8988T (cell line): ENCODE measurements at places on chromosomes 3 and 15.

- no peak for DNase-seq
Observed at GRCh38 chr15:68809517-68809916, 11.2 kb downstream of the ANP32A start.

- no peak for DNase-seq
Observed at GRCh38 chr3:57019057-57019456, 41.4 kb upstream of the SPATA12 start.

DNA sequence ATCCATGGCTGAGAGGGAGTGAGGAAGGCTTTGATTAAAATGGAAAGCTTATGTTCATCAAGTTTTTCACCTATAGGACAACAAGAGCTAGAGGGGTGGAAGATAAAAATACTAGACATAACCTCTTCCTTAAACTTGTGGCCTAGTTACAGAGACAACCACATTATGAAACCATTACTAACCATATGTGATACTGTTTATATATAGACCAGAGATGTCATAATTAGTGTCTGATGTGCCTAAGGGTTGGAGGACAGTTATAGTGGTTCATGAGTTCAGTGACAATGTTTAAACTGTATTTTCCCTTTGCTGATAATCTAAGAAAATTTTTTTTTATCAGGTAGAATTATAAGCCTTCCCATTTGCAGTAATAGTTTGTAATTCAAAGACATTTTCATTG lies 23.7 kb downstream of the PHLDB2 start:
- no peak for DNase-seq

DNA sequence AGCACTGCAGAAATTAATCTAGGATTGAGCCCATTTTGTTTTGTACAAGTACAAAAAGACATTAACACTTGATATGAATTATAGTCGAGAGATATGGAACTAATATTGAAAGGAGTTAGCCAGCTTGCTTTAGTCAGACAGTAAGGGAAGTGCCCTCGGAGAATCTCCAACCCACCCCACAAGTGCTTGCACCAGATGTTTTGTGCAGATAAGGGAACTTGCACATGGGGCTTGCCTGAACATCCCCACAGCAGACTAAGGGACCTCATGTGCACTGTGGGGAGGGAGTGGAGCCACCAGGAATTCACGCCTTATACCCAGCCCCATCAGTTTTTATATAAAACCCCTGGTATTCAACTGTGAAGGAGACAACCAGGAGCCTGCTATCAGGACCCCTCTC lies 122.3 kb downstream of the EFHB start:
- DNase-seq: no peak

DNA sequence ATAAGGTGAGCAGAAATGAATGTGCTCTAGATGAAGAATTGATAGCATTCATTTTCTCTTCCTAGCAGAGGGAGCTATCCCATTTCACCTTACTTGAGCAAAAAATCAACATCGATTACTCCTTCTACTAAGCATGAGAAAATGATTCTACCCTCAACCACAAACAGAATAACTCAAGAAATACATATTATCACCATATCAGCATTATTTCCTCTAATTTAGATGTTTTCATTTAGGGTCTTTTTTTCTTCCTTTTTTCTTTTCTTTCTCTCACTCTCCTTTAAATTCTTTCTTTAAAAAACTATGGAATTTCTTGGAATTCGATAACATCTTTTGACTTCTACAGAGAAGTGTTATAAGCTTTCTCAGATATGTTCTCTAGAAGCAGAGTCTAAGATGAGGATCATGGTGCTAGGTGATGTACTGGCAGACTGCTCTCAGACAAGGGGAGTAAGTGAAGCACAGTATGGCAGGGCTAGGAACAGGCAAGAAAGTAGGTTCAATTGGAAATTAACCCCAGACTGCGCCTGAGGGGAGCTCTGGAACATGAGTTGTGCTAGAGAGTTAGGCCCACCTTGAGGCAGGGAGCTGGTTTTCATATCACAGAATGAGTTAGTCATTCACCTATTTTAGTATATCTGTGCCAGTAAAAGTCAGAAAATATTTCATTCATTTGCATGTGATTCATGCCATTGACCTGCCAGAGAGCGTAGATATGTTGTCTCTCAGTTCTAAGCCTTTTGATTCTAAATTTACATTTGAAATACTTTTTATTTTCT lies 279.2 kb upstream of the KCNH8 start:
- DNase-seq: no peak

DNA sequence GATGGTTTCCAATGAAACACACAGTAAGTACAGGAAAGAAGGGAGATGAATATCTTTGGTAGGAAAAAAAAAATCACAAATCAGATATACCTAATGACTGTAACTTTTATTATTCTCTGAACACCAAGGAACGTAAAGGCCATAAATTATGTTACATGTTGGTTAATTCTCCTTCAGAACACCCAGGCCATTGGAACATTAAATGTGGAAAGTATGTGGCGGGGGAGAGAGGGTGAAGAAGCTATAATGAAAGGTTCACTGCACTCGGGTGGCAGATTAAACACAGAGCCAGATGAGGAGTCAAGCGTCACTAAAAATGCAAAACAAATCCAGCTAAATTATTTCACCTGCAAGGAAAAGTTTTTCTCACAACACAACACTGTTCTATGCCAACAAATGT lies 193.8 kb downstream of the FHIT start:
- DNase-seq: no peak

GRCh38 chr3:71955240-71956068 lies 170.5 kb upstream of the PROK2 start:
- no peak for DNase-seq

- no peak for DNase-seq
Observed at GRCh38 chr3:186826410-186826975, 16.0 kb upstream of the ADIPOQ start.

DNA sequence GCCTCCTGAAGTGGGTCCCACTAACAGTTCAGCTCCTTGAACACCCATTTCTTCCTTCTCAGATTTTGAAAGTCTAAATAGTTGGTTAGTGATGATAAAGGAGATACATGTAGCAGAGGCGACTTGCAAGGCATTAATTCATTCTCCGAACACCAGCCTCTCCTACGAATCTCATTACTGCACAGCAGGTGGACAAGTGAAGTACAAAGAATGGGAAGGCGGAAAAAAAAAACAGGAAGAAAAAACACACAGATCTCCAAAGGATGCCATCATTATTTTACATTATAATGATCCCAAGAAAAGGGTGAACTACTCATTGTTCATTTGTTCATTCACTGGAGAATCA lies 276.5 kb downstream of the MAGI1 start:
- no peak for DNase-seq

DNA sequence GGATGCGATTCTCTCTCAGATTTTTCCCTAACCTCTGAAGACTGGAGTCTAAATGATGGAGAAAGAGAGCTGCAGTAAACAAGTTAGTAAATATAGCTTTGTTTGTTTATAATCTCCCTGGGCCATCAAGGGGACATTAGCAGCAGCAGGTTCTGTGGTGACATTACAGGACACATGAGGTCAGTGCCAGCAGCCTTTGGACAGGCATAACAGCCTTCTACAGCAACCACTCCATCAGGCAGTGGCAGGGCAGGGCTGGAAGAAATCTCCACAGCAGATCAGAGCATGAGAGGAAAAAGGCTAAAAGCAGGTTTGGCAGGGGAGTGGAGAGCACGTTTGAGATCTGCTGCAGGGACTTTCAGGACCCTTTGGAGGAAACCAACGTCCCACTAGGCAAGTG lies 127.6 kb upstream of the ACP3 start:
- no peak for DNase-seq

- DNase-seq: no peak
Observed at GRCh38 chr3:128427175-128427857, 39.4 kb downstream of the DNAJB8 start.

DNA sequence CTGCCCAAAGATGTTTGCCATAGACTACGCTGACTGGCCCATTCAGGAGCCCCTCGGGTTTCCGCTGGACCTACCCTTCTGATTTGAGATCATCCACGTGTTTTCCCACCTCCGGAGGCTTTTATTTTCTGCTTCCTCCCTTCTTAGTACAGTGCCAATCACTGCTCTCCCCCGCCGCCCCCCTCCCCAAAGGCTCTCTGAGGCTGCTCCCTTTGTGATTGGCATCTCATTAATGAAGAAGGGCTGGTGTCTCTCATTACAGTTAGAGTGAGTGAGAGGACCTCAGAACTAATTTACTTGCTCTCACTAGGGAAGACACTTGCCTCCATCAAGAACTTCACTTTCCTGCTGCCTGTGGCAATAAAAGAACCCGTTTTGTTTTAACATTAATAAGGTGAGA lies 284.7 kb upstream of the ICE2 start:
- DNase-seq: no peak

DNA sequence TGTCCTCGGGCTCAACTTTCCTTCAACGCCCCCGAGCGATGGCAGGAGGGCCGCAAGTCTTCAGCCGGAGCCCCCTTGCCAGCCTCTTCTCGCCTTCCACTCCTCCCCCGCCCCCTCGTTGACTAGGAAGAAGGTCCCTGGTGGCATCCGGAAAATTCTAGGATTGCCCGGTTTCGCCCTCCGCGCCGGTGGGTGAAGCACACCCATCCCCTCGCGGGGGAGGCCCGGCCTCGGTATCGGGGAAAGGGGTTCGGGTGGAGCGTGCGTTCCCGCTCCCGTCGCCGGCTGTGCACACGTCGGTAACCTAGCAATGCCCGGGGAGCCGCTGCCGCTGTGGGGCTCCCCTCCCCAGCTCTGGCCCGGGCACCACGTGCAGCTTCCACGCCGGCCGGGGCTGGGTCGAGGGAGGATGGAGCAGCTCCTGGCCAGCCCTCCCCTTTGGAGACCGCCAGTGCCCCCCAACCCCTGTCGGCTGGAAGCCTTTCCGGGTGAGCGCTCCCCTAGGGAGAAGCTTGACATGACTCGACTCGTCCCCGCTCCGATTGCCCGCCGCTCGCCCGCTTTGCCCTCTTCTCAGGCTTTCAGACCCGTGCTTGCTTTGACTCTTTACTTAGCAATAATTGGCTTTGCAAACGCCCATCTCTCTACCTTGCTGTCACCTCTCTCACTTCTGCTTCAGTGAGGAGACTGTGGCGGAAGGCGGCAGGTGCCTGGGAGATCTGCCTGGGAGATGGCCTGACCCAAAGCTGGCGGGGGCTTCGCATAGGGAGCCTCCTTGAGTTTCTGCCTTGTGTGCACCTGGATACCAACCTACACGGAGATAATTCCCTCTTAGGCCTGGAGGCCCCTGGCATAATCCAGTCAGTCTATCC lies 1.3 kb downstream of the CACNA1D start:
- peak; percentile 62 for DNase-seq

GRCh38 chr15:59298225-59298853 lies 74.3 kb downstream of the MYO1E start:
- DNase-seq: no peak

DNA sequence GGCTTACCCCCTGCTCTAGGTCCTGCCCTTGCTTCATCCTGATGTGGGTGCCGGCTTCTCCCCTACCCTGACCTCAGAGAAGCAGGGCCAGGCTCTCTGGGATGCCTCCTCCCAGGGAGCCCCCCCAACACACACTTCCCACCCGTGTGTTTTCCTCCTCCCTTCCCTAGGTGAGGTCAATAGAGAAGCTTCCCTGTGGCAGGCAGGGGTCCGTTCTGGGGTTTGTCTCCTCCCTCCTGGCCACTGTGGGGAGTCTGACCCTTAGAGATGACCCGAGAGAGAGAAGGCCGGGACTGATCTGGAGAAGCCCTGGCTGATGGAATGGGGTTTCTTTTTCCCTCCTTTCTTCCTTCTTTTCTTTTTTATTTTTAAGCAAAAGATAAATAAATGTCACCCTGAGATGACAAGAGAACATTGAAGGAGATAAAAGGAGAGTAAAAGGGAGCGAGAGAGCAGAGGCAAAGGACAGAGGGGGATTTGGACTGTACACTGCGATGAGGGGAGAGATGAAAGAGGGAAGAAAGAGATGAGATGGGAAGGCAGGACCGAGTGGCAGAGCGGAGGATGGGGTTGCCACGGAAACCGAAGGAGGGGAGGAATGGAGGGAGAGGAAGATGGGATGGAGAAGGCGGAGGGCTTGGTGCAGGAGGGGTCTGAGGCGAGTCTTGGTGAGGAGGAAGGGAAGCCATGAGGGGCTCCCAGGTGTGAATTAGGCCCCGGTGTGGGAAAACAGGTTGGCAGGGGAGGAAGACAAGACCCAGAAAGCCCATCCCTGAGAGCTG lies 48.4 kb downstream of the IDH2 start:
- no peak for DNase-seq

- DNase-seq: no peak
Observed at GRCh38 chr15:98070137-98070536, 109.6 kb downstream of the ARRDC4 start.

GRCh38 chr3:135392151-135392550 lies 573.4 kb upstream of the PPP2R3A start:
- no peak for DNase-seq

DNA sequence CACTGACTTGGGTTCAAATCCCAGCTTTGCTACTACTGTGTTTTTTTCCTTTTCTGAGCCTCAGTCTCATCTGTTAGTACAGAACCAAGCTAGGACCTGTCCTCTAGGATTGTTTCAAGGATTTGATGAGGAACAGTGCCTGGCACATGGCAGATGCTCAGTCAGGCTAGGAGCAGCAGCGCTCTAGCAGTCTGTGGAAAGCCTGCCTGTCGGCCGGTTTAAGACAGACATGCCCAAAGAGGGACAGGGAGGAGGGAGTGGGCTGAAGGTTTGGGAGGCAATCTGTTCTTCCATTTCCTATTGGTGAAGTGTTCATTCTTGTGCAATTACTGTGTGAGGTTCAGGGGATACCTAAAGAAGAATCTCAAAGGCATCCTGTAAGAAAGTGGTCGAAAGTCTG lies 35.1 kb upstream of the RGMA start:
- no peak for DNase-seq

DNA sequence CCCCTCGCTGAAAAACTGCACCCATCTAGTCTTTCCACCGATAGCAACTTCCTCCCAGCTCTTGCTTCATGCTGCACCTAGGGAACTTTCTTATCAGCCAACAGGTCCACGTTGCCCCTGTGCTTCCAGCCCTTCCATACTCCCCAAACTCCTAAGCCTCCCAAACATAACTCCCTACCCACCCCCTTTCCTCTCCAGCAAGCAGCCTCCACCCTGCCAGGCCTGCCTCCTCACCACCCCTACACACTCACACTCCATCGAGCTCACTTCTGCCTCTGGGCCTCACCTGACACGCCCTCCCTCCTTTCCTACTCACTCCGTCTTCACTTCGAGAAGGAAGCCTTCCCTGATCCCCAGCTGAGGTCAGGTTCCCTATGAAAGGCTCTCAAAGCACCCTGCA lies 8.1 kb downstream of the INSYN1 start:
- DNase-seq: no peak

GRCh38 chr3:62249484-62249776 lies 123.9 kb downstream of the FEZF2 start:
- DNase-seq: no peak

DNA sequence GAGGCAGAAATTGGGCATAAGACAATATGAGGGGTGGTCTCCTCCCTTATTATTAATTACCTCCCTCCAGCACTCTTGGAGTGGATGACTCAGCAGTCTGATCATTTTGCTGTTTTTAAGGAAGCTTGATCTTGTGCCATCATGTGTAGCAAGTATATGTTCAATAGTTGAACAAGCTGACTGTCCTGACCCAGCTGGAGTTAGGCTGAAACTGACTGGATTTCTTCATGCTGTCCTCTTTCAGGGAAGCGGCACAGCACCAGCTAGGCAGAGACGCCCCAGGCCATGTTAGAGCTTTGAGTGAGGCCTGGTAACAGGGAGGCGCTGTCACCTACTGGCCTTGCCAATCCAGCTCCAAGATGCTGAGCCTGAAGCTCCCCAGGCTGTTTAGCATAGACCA lies 54.4 kb upstream of the KIF23 start:
- DNase-seq: no peak

GRCh38 chr3:111315930-111316587 lies 225.9 kb upstream of the CD96 start:
- DNase-seq: no peak

- no peak for DNase-seq
Observed at GRCh38 chr15:62453981-62454380, 288.9 kb upstream of the C2CD4B start.
